EH (cell line): ENCODE measurements at places on chromosomes 5 and 9.

- no peak for DNase-seq
These were observed 19.3 kb downstream of the RAD50 start for GRCh38 chr5:132576123-132576522.

GRCh38 chr9:2524601-2525000 lies 97.0 kb upstream of the VLDLR start:
- DNase-seq: no peak

GRCh38 chr9:76443887-76444286 lies 15.1 kb upstream of the GCNT1 start:
- no peak for DNase-seq

GRCh38 chr9:36988848-36989247 lies 45.2 kb downstream of the PAX5 start:
- no peak for DNase-seq

- DNase-seq: peak; percentile 45
These were observed 483 bp upstream of the PLPP6 start for GRCh38 chr9:4661611-4662010.

- peak; percentile 7 for DNase-seq
These were observed 58.2 kb upstream of the CKS2 start for GRCh38 chr9:89252651-89253267.

- no peak for DNase-seq
These were observed 40.5 kb upstream of the MYO10 start for GRCh38 chr5:16976625-16977008.

- no peak for DNase-seq
These were observed 135.3 kb downstream of the HOMER1 start for GRCh38 chr5:79378510-79379186.

GRCh38 chr9:105858877-105859276 lies 164.5 kb downstream of the TMEM38B start:
- no peak for DNase-seq

DNA sequence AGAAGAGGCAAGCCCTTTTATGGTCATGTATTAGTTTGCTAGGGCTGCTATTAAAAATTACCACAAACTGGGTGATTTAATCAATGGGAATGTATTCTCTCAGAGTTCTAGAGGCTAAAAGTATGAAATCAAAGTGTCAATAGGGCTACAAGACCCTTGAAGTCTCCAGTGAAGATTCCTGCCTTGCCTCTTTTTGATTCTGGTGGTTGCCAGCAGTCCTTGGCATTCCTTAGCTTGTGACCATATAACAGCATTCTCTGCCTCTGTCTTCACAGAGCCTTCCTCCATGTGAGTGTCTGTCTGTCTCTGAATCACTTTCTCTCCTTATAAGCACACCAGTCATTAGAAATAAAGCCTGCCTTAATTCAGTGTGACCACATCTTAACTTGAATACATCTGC lies 282.7 kb downstream of the KCNN2 start:
- no peak for DNase-seq

DNA sequence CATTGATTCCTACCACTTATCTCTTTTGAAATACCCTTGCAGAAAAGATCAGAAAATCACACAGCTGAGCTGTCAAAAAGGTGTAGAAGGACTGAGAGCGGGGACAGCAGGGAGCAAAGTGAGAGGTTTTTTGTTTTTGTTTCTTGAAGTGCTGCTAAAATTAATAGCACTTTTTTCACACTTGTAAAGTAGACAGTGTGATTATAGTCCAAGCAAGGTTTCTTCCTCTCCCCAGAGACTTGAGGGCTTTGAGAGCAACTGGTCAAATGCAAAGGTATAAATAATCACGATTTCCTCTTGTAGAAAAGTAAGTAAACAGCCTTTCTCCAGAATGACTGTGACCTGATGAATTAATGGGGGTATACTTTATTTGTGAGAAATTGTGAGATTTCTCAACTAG lies 326.9 kb downstream of the ZNF608 start:
- no peak for DNase-seq

DNA sequence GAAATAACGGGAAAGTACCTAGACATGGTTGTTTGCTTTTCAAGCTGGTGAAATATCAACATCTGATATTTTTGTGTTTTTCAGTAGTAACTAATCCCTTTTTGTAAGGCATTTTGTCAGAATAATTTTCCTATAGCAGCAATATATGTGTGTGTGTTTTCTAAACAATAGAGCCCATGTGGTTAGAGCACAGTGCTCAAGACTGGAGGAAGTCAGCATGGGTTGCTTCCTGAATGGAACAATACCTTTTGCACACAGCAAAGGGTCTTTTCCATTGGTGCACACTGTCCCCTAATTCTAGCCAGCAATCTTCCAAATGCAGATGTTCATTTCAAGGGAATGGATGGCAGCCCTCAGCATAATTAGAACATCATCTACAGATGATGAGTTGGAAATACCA lies 270.1 kb downstream of the AOPEP start:
- DNase-seq: no peak
